ENCODE measurements at places on chromosomes 2 and 18. TPM values are rescaled to one million over a fixed set of nuclear protein-coding genes. Genes with fewer than 3 reads are reported as not detected.

DNA sequence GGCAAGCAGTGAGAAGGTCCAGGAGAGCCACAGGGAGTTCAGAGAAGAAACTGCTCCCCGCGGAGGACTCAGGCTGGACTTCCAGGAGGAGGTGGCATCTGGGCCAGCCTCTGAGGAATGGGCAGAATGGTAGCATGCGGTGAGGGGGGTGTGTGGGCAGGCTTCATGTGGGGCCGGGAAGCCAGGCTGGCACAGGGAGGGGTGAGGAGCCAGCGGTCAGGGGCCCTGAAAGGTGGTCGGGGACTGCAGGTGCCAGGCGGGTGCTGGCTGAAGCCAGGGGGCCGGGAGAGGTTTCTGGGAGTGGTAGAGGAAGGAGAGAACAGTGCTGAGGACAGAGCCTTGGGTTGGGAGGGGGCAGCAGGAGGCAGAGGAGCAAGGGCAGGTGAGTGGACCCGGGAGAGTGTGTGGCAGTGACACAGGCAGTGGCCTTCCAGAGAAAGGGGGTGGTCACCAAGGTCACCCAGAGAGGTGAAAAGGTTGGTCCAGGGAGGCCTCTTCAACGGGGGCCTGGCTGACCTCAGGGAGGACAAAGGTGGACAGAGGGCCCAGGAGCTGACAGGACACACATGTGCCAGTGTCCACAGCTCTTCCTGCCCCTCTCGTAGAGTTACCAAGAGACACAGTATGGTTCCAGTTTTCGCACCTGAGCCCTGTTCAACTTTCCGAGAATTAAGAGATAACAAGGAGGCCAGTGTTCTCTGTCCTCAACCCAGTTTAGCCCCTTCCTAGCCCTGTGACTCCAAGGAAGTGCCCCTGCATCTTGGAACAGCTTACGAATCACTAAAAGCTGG is 101.2 kb upstream of the ASB18 start:
- no peak overlapping the region for H3K27ac ChIP-seq
- DNase-seq, result no peak
- H3K4me3 ChIP-seq, result peak overlapping the region; percentile 27
- peaks cover 4% of the 10 kb centered on the region for H3K27me3 ChIP-seq
- H3K36me3 ChIP-seq, result no peaks in the 10 kb centered on the region
- peaks cover 27% of the 10 kb centered on the region for H3K4me1 ChIP-seq

- no peak for DNase-seq
- no peak overlapping the region for H3K4me3 ChIP-seq
- no peak overlapping the region for H3K27ac ChIP-seq
- H3K36me3 ChIP-seq, result no peaks in the 10 kb centered on the region
- H3K4me1 ChIP-seq, result no peaks in the 10 kb centered on the region
- H3K27me3 ChIP-seq, result no peaks in the 10 kb centered on the region
Observed at GRCh38 chr2:38442643-38443541, 65.8 kb upstream of the ATL2 start.

DNA sequence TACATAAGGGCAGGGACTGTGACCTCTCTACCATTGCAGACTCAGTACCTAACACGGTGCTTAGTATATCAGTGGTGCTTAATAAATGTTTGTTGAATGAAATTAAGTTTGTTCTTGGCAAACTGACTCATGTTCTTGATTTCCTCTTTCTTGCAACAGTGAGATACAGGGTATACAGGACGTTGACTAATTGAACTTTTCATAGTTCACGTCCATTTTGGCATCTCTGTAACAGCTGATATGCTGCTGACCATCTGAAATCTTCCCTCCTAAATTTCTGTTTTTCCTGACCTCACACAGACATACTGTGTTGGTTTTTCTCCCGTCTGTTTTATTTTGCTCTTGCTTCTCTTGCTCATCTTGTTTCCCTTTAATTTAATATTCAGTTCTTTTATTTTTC is 44.2 kb downstream of the LHCGR start:
- H3K27me3 ChIP-seq, result no peaks in the 10 kb centered on the region
- H3K4me1 ChIP-seq, result no peaks in the 10 kb centered on the region
- DNase-seq, result no peak
- H3K4me3 ChIP-seq, result no peak overlapping the region
- no peaks in the 10 kb centered on the region for H3K36me3 ChIP-seq

DNA sequence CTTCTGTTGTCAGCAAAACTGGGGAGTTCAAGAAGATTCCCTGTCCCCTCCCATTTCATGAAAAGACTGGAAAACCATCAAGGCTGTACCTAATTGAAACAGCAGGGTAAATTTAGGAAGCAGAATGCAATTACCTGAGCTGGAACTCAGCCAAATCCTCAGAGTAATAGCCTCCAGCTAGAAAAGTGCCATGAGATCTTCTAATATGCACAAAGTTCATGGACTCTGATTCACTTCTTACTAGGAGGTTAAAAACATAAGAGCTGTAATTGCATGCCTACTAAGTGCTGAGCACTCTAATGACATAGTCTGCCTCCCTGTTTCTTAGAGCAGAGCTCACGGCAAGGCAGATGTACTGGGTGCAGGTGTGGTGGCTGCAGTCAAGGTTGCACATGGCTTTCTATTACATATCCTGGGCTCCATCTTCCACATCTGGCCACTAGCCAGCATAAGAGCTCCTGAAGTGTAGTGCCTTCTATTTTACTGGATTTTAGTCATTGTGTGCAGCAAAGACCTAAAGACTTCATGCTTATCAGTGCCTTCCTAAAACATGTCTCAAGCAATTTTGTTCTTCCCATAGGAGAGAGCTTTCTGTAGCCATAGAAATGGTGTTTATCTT is 341.7 kb downstream of the PTPRM start:
- H3K4me1 ChIP-seq, result no peaks in the 10 kb centered on the region
- no peak overlapping the region for H3K4me3 ChIP-seq
- no peaks in the 10 kb centered on the region for H3K36me3 ChIP-seq

- no peak overlapping the region for H3K4me3 ChIP-seq
- no peaks in the 10 kb centered on the region for H3K36me3 ChIP-seq
- H3K27ac ChIP-seq, result no peak overlapping the region
Observed at GRCh38 chr2:179132076-179132475, 82.1 kb upstream of the CCDC141 start.

- peak overlapping the region; percentile 11 for H3K4me3 ChIP-seq
- H3K27me3 ChIP-seq, result no peaks in the 10 kb centered on the region
- peaks cover 43% of the 10 kb centered on the region for H3K4me1 ChIP-seq
- no peaks in the 10 kb centered on the region for H3K36me3 ChIP-seq
- peak overlapping the region; percentile 18 for H3K27ac ChIP-seq
- DNase-seq, result peak; percentile 39
Observed at GRCh38 chr2:236968101-236968879, 117.4 kb upstream of the COPS8 start.

DNA sequence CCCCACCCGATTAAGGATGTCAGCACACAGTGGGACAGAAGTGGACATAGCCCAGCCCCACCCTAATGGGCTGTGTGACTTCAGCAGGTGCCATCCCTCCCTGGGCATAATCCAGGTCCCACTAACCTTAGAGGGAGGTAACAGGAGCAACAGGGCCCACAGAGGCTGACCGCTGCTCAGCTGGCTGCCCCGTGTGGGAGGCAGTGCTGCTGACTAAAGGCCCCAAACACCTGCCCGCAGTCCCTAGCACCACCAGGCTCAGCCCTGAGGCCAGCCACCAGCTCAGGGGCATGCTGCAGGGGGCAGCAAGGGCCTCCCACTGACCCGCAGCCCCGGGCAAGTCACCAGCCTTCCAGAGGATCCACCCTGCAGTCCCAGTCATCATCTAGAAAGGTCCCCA is 14.6 kb downstream of the BIN1 start:
- H3K27me3 ChIP-seq, result no peaks in the 10 kb centered on the region
- no peaks in the 10 kb centered on the region for H3K36me3 ChIP-seq
- no peak for DNase-seq
- no peak overlapping the region for H3K27ac ChIP-seq
- no peak overlapping the region for H3K4me3 ChIP-seq

DNA sequence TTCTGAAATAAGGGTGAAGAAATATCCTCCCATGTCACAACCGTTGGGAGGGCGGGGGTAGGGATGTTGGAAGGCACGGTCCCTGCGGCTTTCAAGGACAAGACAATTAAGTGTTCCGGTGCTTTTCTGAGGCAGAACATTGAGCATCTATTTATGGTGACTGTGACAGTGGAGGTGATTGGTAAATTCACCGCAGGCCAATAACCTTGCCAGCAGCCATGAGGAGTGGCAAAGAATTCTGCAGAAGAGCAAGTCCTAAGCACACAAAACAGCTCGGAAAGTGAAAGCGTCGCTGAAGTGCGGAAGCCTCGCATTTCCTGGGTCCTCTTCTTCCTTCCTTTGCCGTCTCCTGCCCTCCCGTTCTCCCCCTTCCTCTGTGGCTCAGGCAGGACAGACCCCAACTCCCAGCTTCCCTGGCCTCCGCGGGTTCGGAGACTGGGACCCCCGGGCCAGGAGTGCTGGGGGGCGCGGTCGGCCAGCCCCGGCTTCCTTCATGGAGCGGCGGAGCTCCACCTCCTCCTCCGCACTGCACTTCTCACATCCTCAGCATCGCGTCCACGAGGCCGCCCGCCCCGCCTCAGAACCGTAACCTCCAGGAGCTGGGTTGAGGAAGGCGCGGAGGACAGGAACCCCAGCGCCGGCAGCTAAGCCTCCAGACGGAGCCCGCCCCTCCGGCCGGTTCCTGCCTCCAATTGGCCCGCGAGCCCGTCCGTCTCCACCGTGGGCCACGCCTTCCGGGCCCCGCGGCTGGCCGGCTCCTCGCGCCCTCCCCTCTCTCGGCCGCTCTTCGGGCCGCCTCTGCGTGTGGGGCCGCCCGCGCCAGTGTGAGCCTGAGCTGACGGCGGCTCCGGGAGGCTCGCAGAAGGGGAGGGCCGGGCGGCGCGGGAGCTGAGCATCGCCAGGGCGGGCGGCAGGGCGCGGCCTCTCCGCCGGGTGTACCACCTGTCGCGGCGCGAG is at the start of gene ME2:
Gene ME2, plus strand, starts transcription at position 774 of the 957 bp plus-strand sequence. CDS start 16,703 bp downstream, outside the sequence.
- H3K36me3 ChIP-seq, result no peaks in the 10 kb centered on the region
- peak within 1 kb of the TSS; percentile 83 for H3K4me3 ChIP-seq
- H3K27ac ChIP-seq, result peak within 1 kb of the TSS; percentile 85
- H3K4me1 ChIP-seq, result peaks cover 33% of the 10 kb centered on the region
- peak; percentile 82 for DNase-seq

DNA sequence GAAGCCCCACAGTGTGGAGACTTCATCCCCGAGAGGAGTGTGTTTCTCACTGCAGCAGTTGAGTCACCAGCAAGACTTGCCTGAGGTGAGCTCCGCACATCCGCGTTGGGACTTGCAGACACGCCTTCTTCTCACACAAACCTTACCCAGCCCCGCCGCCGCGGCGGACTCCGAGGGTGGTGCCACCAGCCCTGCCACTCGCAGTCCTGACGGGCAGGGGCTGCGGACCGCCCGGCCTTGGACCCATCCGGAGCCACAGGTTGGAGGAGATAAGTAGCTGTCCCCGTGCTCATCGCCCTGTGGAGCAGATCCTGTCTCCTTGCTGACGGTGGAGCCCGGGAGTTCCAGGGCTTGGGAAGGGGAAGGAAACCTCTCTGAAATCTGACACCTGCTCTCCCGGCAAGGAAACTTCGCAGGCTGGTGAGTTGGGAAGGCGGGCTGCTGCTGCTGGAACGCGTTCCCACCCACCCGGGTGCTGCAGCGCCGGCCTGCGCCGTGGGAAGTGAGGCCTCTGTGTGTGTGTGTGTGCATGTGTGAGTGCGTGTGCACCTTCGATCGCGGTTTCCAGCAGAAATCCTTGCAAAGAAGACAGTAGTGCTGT is at the start of gene RAB27B:
Gene RAB27B, plus strand, starts transcription at position 197 of the 601 bp plus-strand sequence. CDS start 49,109 bp downstream, outside the sequence.
- peaks cover 16% of the 10 kb centered on the region for H3K4me1 ChIP-seq
- no peaks in the 10 kb centered on the region for H3K27me3 ChIP-seq
- DNase-seq, result peak; percentile 81
- peak within 1 kb of the TSS; percentile 85 for H3K4me3 ChIP-seq

DNA sequence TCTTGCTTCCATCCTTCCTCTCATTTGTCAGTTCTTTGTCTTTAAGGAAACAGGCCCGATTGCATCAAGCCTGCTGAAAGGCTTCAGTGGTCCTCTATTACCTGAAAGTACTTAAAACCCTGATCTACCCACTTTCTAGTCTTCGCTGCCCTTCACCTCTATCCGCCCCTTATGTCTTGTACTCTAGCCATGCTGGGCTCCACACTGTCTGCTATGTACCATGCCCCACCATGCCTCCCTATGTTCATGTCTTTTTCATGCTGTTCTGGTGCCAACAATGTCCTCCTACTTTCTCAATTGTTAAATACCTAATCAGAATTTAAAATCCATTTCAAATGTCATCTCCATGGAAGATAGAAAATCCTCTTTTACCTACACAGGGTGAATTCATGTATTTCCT is 28.2 kb downstream of the CRYGD start:
- H3K4me1 ChIP-seq, result no peaks in the 10 kb centered on the region
- H3K4me3 ChIP-seq, result no peak overlapping the region
- H3K36me3 ChIP-seq, result no peaks in the 10 kb centered on the region
- no peak overlapping the region for H3K27ac ChIP-seq

GRCh38 chr2:105536175-105536574 is 137.3 kb upstream of the FHL2 start:
- DNase-seq, result no peak
- H3K4me1 ChIP-seq, result no peaks in the 10 kb centered on the region
- H3K36me3 ChIP-seq, result no peaks in the 10 kb centered on the region
- no peak overlapping the region for H3K4me3 ChIP-seq
- H3K27ac ChIP-seq, result no peak overlapping the region

DNA sequence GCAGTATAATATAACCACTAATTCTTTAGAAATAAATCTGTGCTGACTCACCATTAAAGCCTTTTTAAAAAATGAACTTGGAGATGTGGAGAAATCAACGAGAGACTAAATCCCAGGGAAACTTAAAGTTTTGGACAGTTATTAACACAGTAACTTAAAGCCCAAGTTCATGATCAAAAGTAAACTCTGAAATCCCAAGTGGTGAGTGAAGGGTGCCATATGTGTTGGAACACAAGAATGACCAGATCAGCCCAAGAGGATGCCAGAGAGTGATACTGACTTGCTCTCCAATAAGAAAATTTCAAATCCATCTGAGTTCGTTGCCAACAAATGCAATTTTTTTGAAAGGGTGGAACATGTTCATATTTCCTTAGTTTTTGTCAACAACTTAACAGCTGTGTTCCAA is 838.1 kb upstream of the ACVR2A start:
- no peak for DNase-seq
- no peak overlapping the region for H3K4me3 ChIP-seq
- no peaks in the 10 kb centered on the region for H3K4me1 ChIP-seq
- H3K27ac ChIP-seq, result no peak overlapping the region

DNA sequence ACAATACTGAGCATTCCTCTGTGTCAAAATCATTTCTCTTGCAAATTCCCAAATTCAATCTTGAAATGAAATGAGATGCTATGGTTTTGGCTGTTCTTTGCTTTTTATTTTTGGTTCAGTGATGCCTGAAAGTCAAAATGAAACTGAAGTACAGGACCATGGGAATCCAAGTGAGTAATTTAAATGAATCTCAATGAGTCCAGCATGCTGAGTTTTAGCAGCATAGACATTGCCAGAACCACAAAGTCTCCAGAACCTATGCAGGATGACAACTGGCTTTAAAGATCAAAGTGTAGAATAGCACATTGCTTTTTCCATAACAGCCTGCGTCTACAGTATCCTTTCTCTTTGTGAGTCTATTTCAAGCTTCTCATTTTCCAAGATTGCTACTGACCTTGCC is 1050.7 kb upstream of the PIK3C3 start:
- no peak overlapping the region for H3K4me3 ChIP-seq
- H3K36me3 ChIP-seq, result no peaks in the 10 kb centered on the region
- H3K27ac ChIP-seq, result no peak overlapping the region
- no peaks in the 10 kb centered on the region for H3K27me3 ChIP-seq
- no peak for DNase-seq

The ANKRD62 gene
- total RNA-seq, result not detected

The KCNG2 gene
- total RNA-seq, result not detected

The CRYBA2 gene
- total RNA-seq, result not detected

The SFTPB gene
- total RNA-seq, result not detected

The HOXD12 gene
- total RNA-seq, result not detected

Data from CD8-positive, alpha-beta memory T cell (primary cell).